ENCODE measurements at places on chromosomes 4 and X.

- DNase-seq: no peak
Measured at GRCh38 chrX:148929686-148930085, 429.3 kb downstream of the AFF2 start.

- no peak for DNase-seq
Measured at GRCh38 chr4:17010426-17011087, 112.1 kb upstream of the LDB2 start.

DNA sequence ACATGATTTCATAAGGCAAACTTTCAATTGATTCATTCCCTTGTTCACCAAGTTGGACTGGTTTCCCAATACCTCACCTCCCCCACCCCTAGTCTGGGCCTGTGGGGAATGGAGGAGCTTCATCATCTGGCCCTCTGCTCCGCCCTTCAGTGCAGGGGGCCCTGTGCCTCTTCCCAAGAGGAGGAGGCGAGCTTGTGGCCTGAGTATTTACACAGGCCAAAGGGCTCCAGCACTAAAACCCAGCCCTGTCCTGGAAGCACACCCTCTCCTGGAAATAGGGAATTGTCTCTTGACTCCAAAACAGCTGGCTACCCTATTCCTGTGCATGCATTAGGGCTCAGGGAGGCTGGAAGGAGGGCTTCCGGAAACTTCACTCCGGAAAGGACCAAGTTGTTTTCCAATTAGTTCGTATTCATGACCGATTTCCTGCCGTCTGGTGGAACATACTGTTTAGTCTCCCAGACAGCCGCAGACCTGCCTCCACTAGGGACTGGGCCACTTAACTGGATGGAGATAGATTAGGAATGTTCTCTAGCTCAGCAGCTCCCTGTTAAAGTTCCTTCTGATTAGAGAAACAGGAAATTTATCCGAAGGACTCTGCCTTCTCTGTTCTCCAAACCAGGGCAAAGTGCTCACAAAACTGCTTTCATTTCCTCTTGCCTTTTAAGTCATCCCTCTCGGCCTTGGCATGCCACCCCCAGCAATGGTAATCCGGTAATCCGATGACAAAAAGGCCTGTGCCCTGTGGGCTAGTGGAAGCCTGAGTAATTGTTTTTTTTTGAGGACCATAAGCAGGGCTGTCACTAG, 5.8 kb downstream of the SRPX2 start:
- no peak for DNase-seq

DNA sequence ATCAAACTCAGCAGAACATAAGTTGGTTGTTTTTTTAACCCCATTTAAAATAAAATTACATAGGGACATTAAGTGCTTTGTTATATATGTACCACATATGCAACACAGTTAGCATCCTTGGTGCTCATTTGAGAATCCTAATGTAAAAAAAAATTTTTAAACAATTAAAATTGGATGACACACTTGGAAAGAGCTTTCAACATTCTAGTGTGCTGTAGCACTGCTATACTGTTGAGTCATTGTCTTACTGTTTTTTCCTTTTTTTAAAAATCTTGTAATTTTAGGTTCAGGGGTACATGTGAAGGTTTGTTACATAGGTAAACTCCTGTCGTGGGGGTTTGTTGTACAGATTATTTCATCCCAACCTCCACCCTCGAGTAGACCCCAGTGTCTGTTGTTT, 12.8 kb downstream of the THAP9 start:
- DNase-seq: no peak

DNA sequence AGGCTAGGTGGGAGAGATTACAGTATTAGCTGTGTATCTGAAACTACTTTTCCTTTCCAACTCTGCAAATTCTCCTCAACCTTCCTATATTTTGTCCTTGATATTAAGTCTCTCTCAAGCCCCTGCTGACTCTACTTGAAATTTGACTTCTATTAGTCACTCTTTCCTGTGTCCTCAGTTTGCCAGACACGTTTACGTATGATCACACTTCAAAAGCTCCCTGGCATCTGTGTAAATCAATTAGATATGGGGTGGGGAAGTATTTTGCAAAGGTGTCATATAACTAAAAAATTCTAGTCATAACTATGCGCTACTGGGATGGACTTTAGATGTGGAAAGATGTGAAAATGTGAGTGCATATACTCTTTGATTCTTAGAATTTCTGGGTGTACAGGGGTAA, 67.4 kb upstream of the ARHGAP24 start:
- no peak for DNase-seq

GRCh38 chr4:180946188-180946587, 1297.0 kb upstream of the TENM3 start:
- DNase-seq: no peak

DNA sequence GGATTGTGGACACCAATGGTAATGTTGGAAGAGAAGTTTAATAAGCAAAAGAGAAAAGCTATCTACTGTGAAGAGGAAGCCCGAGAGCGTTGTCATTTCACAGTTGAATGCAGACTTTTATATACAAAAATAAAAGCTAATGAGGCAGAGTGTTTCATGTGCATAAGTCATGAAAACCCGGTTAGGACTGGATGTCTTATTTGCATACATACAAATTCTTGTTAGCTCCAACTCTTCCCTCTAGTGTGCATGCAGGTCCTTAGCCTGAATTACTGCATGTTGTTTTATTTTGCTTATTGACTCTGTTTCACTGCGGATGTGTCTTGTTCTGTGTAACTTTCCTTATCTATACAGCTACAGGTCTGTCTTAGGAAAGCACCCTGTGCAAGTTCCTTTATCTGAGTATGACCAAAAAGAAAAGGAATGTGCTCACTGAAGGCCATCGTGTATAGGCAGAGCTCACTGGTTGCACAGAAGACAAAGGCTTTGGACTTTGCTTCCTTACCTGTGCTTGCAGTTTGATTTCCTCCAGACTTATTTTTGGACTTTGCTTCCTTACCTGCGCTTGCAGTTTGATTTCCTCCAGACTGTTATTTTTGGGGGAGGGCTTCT, 25.1 kb upstream of the UGT2B11 start:
- DNase-seq: no peak

GRCh38 chr4:177596035-177596434, 153.8 kb upstream of the AGA start:
- peak; percentile 44 for DNase-seq
